Aorta (tissue), 5 donors: ENCODE measurements at places on chromosomes 6 and 20. TPM values are rescaled to one million over a fixed set of nuclear protein-coding genes. Genes with fewer than 3 reads are reported as not detected.
A peak's percentile ranks its signal among the peaks of the same experiment; 100 is the strongest.

Gene UBE2C
- total RNA-seq: 1.9 TPM

- H3K36me3 ChIP-seq: no peaks in the 10 kb centered on the region
- no peaks in the 10 kb centered on the region for H3K27me3 ChIP-seq
- no peaks in the 10 kb centered on the region for H3K4me1 ChIP-seq
- no peak for DNase-seq
These were observed 13.0 kb upstream of the PPP1R14C start for GRCh38 chr6:150129616-150130505.

Gene OR2H1
- not detected for total RNA-seq

- no peak overlapping the region for H3K27ac ChIP-seq
- DNase-seq: no peak
- H3K4me3 ChIP-seq: no peak overlapping the region
- H3K27me3 ChIP-seq: no peaks in the 10 kb centered on the region
- peaks cover 2% of the 10 kb centered on the region for H3K36me3 ChIP-seq
These were observed 25.4 kb downstream of the ANKEF1 start for GRCh38 chr20:10060226-10060625.

GRCh38 chr6:93371756-93372155, 47.6 kb downstream of the EPHA7 start:
- no peak for DNase-seq
- no peaks in the 10 kb centered on the region for H3K4me1 ChIP-seq
- H3K27ac ChIP-seq: no peak overlapping the region
- H3K4me3 ChIP-seq: no peak overlapping the region
- H3K36me3 ChIP-seq: no peaks in the 10 kb centered on the region

Gene TRAPPC3L
- 0.36 TPM for total RNA-seq

Gene FGD2
- total RNA-seq: 19.9 TPM

- no peaks in the 10 kb centered on the region for H3K36me3 ChIP-seq
- peaks cover 3% of the 10 kb centered on the region for H3K4me1 ChIP-seq
- no peak overlapping the region for H3K4me3 ChIP-seq
- DNase-seq: no peak
- H3K27me3 ChIP-seq: no peaks in the 10 kb centered on the region
These were observed 16.5 kb downstream of the PTK7 start for GRCh38 chr6:43092635-43093034.

DNA sequence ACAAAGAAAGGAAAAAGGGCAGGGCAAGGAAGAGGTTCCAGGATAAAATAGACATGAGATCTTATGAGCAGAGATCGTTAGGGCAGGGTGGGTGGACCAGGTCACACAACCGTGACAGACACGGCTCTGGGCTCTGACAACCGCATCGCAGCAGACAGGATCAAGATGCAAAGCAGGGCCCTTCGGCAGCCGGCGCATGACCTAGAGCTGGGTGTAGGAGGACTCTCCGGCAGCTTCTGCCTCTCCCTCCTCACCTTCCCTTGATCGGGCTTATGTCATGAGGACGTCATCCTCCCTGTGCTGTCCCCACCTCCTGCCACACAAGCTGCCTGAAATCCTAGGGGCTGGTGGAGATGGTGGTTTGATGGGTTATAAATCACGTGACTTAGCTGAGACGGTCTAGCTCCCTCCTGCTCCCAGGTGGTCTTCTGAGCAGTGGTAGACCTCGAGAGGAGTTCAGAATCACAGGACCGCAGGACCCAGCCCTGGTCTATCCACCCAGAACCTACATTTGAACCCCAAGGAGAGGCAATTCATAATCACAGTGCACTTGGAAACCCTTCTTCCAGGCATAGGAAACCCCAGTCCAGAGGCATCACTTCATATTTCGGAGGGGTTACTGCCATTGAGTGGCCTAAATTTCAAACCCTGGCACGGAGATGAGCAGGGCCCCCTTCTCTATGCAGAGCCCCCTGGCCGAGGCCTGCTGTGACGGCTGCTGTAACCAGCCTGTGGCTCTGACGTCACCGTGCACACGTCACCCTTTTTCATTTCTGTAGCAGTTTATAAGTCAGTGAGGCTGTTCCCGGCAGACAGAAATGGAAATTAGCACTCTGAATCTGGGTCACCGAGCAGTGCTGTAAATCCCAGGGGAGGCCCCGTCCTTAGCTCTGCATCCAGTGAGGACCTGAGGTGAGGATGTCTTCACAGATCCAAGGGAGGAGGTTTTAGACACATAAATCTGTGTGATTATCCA, 8.7 kb upstream of the CCR6 start:
- H3K4me3 ChIP-seq: no peak overlapping the region
- no peaks in the 10 kb centered on the region for H3K27me3 ChIP-seq
- DNase-seq: no peak
- no peaks in the 10 kb centered on the region for H3K4me1 ChIP-seq
- no peaks in the 10 kb centered on the region for H3K36me3 ChIP-seq

DNA sequence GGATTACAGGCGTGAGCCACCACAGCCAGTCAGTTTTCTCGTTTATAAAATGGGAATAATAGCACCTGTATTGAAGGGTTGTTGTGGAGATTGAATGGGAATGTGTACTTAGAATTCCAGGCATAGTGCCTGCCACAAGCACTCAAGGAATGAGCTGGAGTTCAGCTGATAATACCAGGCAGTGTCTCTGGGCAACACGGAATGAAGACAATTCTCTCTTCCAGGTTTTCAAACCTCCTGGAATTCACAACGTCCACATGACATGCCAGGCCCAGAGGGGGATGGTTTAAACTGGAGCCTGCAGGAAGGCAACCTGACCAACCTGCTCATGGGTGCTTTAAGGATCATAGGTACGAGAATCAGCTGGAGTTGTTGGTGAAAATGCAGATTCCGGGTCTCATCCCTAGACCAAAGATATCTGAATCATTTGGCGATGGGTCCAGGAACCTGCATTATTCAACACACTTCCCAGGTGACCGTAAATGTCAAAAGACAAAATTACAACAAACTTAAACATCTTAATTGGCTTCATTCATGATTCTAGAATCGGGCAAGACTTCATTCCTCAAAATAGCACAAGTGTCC, 1.9 kb upstream of the PTPN1 start:
- no peaks in the 10 kb centered on the region for H3K36me3 ChIP-seq
- H3K4me1 ChIP-seq: no peaks in the 10 kb centered on the region
- H3K27ac ChIP-seq: no peak overlapping the region
- no peak for DNase-seq

DNA sequence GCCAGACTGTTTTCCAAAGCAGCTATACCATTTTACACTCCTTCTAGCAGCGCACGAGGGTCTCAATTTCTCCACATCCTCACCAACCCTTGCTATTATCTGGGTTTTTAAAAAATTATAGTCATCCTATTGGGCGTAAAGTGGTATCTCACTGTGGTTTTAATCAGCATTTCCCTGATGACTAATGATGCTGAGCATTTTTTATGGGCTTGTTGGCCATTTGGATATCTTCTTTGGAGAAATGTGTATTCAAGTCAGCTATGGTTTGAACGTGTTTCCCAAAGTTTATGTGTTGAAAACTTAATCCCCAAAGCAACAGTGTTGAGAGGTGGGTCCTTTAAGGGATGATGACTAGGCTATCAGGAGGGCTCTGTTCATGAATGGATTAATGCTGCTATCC, 6.7 kb downstream of the MCUR1 start:
- peaks cover 3% of the 10 kb centered on the region for H3K36me3 ChIP-seq
- H3K27me3 ChIP-seq: no peaks in the 10 kb centered on the region
- no peak for DNase-seq
- no peak overlapping the region for H3K27ac ChIP-seq
- no peak overlapping the region for H3K4me3 ChIP-seq
- H3K4me1 ChIP-seq: no peaks in the 10 kb centered on the region

DNA sequence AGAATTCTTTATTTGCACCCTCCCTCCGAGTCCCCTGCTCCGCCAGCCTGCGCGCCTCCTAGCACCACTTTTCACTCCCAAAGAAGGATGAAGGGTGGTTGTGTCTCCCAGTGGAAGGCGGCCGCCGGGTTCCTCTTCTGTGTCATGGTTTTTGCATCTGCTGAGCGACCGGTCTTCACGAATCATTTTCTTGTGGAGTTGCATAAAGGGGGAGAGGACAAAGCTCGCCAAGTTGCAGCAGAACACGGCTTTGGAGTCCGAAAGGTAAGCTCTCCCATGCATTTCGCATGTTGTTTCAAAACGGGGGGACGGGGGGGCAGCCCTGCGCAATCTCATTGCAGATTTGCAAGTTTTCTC, 357 bp downstream of the PCSK2 start:
- H3K36me3 ChIP-seq: no peaks in the 10 kb centered on the region
- no peak overlapping the region for H3K27ac ChIP-seq
- H3K4me3 ChIP-seq: no peak overlapping the region

GRCh38 chr6:39882531-39882899, 51.7 kb downstream of the MOCS1 start:
- peaks cover 2% of the 10 kb centered on the region for H3K4me1 ChIP-seq
- no peaks in the 10 kb centered on the region for H3K27me3 ChIP-seq
- peak overlapping the region; percentile 97 for H3K27ac ChIP-seq
- DNase-seq: peak; percentile 93
- H3K4me3 ChIP-seq: no peak overlapping the region
- H3K36me3 ChIP-seq: no peaks in the 10 kb centered on the region

- H3K27ac ChIP-seq: no peak overlapping the region
- H3K4me3 ChIP-seq: no peak overlapping the region
- H3K27me3 ChIP-seq: no peaks in the 10 kb centered on the region
- no peak for DNase-seq
These were observed 106.3 kb downstream of the BCAS1 start for GRCh38 chr20:53964067-53964466.

GRCh38 chr6:87654875-87655454, 47.1 kb downstream of the AKIRIN2 start:
- no peaks in the 10 kb centered on the region for H3K36me3 ChIP-seq
- H3K4me1 ChIP-seq: no peaks in the 10 kb centered on the region

DNA sequence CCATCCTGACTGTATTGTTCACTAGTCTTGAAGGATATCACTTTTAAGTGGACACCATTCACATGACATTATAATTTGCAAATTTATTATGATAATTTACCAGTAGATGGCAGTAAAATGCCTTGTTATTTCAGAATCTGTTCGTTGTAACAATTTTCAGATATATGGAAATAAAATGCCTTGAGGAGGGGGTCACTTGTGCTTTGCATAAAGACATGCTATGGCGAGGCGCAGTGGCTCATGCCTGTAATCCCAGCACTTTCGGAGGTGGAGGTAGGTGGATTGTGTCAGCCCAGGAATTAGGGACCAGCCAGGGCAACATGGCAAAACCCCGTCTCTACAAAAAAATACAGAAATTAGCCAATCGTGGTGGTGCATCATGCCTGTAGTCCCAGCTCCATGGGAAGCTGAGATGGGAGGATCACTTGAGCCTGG, 9.0 kb upstream of the NCOA6 start:
- H3K4me3 ChIP-seq: no peak overlapping the region
- H3K36me3 ChIP-seq: no peaks in the 10 kb centered on the region
- H3K4me1 ChIP-seq: no peaks in the 10 kb centered on the region
- no peak for DNase-seq
- H3K27ac ChIP-seq: no peak overlapping the region

DNA sequence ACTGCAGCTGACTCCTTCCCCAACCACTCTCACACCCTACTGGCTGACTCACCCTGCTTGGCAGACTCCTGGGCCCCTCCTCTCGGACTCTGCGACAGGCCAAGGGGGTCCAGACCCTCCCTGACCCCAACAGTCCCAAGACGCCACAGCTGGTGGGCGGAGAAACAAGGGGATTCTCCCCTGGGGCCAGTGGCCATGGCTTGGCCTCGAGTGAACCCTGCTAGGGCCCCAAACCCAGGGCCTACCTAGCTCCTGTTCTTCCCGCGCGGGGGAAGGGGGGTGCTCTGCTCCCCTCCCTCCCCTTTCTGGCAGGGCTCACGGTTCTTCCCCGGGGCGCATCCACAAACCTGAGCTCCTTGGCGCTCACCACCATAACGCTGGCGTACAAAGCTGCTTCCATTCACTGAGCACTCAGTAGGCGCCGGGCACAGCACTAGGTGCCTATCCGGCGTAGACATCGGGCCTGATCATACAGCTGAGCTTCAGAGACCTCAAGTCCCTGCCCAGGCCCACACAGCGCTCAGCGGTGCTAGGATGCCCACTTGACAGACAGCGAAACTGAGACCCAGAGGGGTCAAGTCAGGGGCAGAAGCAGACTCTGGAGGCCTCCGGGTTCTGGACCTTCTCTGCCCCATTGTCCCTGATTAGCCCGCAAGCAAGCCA, 597 bp downstream of the ADA start:
- H3K4me3 ChIP-seq: peak overlapping the region; percentile 81
- H3K36me3 ChIP-seq: no peaks in the 10 kb centered on the region
- H3K27ac ChIP-seq: no peak overlapping the region
- no peaks in the 10 kb centered on the region for H3K27me3 ChIP-seq
- no peak for DNase-seq

DNA sequence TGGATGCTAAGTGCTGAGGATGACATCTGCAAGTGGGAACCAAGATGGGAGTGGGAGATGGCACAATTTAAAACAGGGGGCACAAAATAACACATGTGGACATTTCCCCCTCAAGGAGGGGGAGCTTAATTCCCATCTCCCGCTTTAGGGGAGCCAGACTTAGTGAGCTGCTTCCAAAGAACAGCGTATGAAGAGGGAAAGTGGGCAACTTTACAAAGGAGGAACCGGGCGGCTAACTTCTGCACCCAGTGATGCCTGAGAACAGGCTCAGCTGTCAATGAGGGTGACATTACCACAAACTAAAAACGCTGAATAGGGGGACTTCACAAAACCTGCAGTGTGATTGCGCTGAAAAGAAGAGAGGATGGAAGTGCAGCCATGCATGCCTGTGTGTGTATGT, 95.5 kb upstream of the NXT1 start:
- no peaks in the 10 kb centered on the region for H3K4me1 ChIP-seq
- no peaks in the 10 kb centered on the region for H3K36me3 ChIP-seq
- H3K27ac ChIP-seq: no peak overlapping the region
- no peaks in the 10 kb centered on the region for H3K27me3 ChIP-seq
